ENCODE measurements at places on chromosomes 2 and 18.
A peak's percentile ranks its signal among the peaks of the same experiment; 100 is the strongest.

DNA sequence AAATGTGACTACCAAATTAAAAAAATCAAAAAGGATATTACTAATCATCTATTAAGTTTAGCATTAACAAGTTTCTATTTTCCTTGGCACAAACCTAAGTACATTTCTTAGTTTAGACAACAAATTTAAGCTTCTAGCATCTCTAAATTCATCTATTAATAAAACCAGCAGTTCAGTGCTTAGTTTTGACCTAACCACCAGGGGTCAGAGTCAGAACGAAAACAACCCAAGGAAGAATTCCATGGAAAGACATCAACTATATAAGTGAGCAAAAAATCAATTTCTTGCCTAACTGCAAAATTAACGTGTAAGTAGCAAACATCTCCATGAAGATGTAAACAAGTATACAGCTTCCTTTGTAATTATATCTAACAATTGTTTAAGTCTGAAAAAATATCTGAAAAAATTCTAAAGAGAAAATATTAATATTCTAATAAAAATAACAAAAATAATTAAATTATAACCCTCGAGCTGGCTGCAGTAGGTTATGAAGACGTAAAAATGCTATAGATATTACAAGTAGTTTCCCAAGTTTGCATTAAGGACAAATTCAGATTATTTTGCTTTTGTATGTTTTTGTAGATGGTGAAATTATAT lies 83.7 kb downstream of the CERKL start:
- DNase-seq: no peak

DNA sequence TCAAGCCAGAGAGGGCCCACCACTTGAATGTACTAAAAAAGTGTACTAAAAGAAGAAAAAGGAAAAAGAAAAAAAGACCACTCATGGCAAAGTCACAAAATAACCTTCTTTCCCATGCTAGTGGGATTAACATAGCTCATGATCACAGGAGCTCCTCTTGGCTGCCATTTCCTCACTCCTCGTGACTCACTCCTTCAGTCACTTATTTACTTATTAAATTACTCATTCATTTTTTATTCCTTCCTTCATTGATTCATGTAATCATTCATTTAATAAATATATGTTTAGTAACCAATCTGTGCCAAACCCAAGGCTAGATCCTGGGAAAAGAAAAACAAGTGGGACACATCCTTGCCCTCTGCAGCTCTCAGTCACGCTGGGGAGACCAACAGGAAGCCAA lies 300.5 kb downstream of the INSIG2 start:
- no peak for DNase-seq

DNA sequence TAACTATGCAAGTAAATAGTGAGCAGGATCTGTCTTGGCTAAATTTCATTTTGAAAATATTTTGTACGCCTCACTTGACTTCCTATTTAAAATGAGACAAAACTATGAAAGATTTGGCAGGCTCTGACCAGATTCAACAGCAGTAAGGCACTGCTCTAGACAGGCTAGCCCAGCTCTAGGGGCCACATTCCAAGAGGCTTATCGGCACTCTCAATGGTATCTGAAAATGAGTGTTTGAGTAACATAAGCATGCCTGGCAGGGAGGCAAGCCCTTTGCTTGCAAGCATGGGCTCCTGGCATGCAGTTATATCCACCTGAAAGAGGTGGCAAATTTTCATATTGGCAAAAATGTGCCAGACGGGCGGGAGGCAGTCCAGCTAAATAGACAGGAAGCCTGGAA lies 10.5 kb downstream of the CAPN13 start:
- no peak for DNase-seq

- no peak for DNase-seq
These were observed 1039.0 kb downstream of the SOCS6 start for GRCh38 chr18:71327850-71328249.

DNA sequence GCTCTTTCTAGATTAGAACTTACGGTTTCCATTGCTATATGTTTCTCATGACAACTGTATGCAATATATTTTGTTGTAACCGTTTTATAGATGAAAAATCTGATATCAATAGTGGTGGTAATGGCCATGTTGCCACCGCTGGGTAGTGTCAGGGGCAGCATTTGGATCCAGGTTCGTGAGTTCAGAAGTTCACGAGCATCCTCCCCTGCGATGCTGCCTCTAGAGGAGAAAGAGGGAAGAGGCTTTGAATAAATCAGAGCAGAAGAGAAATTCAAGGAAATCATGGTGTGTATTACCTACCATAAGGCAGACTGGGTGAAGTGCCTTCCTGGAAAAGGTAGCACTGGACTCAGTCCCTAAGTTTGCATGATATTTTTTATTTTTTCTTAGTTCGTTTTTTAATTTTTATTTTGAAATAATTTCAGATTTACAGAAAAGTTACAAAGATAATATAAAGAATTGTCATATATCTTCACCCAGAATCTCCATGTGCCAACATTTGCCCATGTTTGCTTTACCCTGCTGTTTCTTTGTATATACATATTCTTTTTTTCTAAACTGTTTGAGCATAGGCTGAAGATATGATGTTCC lies 3.3 kb upstream of the ZBTB7C start:
- peak; percentile 80 for DNase-seq

GRCh38 chr2:62577994-62578781 lies 72.2 kb upstream of the TMEM17 start:
- no peak for DNase-seq

- peak; percentile 19 for DNase-seq
These were observed 59.4 kb upstream of the MSTN start for GRCh38 chr2:190121971-190122370.

GRCh38 chr18:43574974-43575373 lies 297.7 kb upstream of the SYT4 start:
- DNase-seq: no peak

GRCh38 chr2:111034606-111035005 lies 86.1 kb upstream of the BCL2L11 start:
- DNase-seq: no peak

GRCh38 chr2:129623783-129624182 lies 355.7 kb upstream of the RAB6C start:
- no peak for DNase-seq

DNA sequence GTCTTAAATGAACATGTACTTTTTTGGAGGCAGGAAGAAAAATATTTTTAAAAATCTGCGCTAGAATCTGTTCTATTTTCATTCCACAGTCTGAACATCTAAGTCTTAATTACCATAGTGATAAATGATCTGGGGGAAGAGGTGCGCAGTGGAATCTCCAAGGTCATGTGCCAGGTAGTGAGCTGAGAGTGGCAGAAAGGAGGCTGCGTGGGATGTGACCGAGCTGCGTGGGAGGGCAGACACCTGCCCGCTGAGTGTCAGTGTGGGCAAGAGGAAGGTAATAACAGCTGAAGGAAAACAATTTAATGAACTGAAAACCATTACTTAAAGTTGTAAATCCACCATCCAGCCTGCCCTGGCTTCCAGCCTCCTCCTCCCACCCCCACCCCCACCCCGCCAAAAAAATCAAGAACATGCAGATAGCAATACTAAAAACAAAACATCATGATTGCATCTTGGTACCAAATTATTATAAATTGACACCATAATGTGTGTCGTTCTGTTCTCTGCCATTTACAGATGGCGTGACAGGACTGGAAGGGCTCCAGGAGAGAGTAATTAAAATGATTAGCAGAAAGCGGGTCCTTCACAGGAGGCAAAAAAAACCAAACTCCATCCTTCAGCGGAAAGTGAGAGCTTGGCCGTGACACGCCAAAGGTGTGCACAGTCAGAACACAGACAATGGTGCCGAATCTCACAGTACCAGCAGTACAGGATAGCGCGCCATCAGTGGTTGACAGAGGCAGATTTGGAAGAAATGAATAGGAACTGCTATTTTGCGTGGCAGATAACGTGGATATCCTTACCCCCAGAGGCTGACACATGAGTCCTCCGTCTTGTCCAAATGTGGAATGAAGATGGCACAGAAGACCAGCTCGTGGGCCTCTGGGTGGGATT lies 11.4 kb upstream of the DTNB start:
- DNase-seq: no peak

- no peak for DNase-seq
These were observed 964.9 kb upstream of the ACVR2A start for GRCh38 chr2:146879882-146880281.

GRCh38 chr2:138009622-138010021 lies 45.3 kb downstream of the HNMT start:
- DNase-seq: no peak

DNA sequence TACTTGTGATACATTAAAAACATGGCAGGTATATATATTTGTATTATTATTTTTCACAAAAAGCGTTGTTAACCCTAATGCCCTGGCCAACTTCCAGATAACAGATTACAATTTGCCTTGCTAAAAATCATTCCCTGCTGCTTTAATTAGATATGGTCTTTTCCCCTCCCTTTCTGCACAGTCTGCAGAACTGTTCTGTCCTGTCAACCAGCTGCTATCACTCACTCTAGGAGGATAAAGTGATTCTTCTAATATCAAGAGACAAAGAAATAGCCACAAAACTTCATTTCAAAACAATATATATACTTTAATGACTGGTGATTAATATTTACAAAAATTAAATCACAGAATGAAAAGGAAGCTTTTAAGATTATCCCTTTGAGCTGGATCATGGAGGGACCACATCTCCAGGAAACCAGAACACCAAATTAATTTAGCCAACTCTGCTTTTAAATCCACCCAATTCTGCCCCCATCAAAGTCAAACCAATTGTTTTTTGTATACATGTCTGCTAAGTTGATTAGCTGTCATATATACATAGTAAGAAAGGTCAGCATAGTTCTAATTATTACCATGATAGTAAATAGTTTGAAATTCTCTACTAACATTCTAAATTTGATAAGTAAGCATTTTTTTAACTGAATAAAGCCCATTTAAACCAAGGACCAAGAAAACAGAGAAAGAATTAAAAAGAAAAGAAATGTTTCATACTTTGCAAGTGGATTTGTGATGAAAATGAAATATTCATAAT lies 55.7 kb downstream of the RND3 start:
- no peak for DNase-seq

- DNase-seq: no peak
These were observed 542.6 kb upstream of the KLHL29 start for GRCh38 chr2:22842205-22842869.

DNA sequence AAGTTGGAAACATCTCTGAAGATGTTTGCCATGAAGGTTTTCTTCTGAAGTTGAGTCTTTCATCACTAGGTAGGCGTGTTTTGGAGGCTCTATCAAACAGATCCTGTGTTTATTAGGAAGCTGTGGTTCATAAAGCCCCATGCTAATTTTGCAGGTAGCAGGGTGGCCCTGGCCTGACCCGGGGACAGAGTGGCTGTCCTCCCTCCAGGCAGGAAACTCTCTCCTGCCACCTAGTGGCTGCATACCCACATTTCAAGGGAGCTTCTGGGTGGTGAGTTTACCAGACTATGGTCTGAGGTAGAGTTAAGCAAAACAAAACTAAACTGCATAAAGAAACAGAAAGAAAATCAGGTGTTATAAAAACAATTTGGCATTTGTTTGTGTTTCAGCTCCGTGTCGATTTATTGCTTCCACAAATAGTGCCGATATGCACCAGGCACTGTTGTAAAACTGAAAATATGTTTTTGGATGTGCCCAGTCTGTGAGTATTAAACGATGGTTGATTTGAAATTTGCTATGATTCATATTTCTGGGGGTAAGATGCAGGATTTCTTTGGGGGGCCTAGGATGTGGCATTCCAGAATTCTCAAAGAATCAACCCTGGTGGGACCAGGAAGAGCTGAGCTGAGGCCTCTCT lies 26.0 kb upstream of the IL37 start:
- peak; percentile 41 for DNase-seq

DNA sequence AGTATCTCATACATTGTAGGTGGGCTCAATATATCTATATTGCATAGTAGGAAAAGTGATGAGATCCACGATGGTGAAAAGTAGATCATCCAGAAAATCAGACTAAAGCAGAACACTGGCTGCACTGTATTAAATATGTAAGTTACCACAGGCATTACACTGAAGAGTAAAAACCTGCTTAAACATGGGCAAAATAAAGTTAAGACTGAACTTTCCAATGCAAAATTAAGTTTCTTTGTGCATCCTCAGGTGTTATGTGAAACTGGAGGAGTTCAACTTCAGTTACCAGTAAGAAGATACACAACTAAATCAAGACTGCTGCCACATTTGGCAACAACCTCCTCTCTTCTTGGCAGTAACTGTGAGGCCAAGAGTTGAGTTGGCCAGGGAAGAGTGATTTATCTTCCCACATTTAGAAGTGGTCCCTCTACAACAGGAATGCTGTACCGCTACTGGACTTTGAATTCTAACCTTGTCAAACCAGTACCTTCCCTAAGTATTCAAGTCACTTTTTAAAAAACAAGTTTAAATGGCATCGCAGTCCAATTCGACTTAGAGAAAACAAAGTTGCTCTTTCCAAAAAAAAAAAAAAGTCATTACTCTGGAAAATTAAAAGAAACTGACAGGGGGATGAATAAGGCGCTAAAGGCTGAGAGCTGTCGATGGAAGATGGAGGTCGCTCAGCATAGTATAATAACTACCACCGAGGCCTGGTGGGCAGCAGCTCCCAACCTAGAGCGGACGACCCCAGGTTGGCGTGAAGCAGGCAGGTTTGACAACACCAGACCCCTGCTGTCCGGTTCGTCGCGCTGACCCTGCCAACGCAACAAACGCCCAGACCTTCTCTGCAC lies 1.1 kb downstream of the MAP4K3 start:
- DNase-seq: no peak

- DNase-seq: no peak
These were observed 822 bp upstream of the GPD2 start for GRCh38 chr2:156435396-156435717.

GRCh38 chr18:4130734-4131719 lies 324.1 kb downstream of the DLGAP1 start:
- no peak for DNase-seq

GRCh38 chr2:229686122-229686919 lies 28.0 kb downstream of the DNER start:
- DNase-seq: no peak

GRCh38 chr2:180776921-180777320 lies 203.5 kb upstream of the UBE2E3 start:
- no peak for DNase-seq

DNA sequence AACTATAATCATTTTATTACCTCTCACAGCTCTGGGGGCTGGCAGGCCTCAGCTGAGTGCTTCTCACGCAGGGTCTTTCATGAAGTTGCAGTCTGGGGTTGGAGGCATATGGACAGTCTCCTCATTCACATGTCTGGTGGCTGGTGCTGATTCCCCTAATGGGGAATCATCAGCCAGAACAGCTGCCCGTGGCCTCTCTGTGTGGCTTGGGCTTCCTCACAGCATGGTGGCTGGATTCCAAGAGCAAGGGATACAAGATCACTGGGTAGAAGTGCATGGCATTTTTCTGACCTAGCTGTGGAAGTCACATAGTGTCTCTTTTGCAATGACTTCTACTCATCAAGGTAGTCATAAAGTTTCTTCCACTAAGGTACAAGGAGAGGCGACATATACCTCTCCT lies 59.0 kb upstream of the LAPTM4A start:
- DNase-seq: no peak

GRCh38 chr2:52724585-52724984 lies 1043.0 kb upstream of the CHAC2 start:
- no peak for DNase-seq

- no peak for DNase-seq
These were observed 41.4 kb downstream of the KLHL29 start for GRCh38 chr2:23426263-23426905.

Data from RPMI8226 (cell line).